ENCODE measurements at places on chromosomes 7 and 10.

GRCh38 chr10:101027106-101027720 is 3.7 kb downstream of the PDZD7 start:
- no peak overlapping the region for H3K4me3 ChIP-seq
- H3K27me3 ChIP-seq: no peaks in the 10 kb centered on the region
- peaks cover 51% of the 10 kb centered on the region for H3K4me1 ChIP-seq

GRCh38 chr10:72852508-72852907 is 41.0 kb upstream of the OIT3 start:
- DNase-seq: no peak
- no peak overlapping the region for H3K4me3 ChIP-seq
- H3K4me1 ChIP-seq: peaks cover 10% of the 10 kb centered on the region
- H3K27ac ChIP-seq: no peak overlapping the region
- no peaks in the 10 kb centered on the region for H3K36me3 ChIP-seq
- H3K27me3 ChIP-seq: no peaks in the 10 kb centered on the region

- H3K4me3 ChIP-seq: no peak overlapping the region
- H3K27ac ChIP-seq: no peak overlapping the region
- no peaks in the 10 kb centered on the region for H3K36me3 ChIP-seq
Measured at GRCh38 chr7:73919694-73920375, 58.9 kb downstream of the TMEM270 start.

DNA sequence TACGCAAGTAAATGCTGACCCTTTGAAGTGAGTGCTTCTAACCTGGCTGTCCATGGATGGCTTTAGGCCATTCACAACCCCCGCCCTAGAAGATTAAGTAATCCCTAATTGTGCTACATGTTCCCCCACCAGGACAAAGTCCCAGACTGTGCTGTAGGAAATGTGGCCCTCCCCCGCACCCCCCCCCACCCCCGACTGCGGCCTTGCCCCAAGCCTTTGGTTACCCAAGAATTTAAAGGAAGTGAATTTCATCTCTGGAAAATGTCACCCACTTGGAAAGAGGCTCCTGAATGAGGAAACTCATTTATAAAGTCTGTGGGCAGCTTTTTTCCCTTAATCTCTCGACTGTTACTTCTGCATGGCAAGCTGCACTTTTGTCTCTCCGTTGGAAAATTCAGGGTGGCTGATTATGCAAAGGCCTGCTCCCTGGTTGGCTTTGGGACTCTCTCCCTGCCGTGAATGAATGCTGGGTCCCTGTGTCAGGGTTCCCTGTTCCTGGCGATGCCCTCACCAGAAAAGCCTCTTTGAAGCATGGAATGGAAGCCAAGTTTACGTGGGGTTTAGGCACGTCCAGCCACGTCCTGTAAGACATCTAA is 31.4 kb upstream of the AQP1 start:
- H3K4me1 ChIP-seq: no peaks in the 10 kb centered on the region
- H3K27me3 ChIP-seq: no peaks in the 10 kb centered on the region
- no peak overlapping the region for H3K4me3 ChIP-seq
- no peak overlapping the region for H3K27ac ChIP-seq
- H3K36me3 ChIP-seq: no peaks in the 10 kb centered on the region

DNA sequence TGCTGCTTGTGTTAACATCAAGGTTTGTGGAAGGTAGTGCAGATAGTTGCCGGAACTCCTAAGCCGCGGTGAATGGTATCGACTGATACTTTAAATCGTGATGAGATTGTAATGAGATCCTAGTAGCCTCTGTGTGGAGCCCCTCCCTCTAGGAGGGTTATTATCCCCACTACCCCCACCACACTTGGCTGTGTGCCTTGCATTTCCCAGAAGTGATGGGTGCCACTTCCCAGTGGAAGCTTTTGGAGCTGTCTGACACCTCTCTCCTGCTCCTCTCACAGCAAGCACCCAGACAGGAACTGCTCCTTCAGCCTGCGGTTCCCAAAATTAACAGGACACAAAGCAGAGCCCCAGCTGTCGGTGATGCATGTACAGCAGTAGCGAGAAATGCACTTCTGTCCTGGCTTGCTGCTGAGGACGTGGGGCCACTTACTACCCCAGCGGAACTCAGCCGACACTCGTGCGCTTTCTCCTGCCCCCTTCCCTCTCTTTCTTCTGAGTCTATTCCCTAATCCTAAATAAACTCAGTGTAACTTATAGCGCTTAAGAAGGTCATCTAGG is 52.5 kb downstream of the PRKAG2 start:
- H3K27ac ChIP-seq: no peak overlapping the region
- no peak overlapping the region for H3K4me3 ChIP-seq

DNA sequence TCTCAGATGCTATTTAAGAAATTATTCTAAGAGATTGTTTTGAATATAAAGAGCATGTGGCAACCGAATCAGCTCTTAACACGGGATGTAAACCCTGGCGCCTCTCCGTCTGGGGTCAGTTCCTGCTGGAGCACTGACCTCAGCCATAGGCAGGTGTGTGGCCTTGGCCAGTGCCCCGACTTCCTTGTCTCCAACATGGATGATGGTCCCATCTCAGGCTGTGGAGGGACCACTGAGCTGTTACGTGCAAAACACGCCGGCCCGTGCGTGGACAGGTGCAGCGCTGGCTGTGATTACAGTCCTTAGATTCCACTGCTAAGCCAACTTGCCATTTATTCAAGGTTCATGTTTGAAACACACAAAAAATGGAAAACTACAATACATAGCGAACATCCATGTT is 59.9 kb downstream of the C10orf143 start:
- H3K36me3 ChIP-seq: no peaks in the 10 kb centered on the region
- H3K27ac ChIP-seq: no peak overlapping the region
- H3K4me3 ChIP-seq: no peak overlapping the region

GRCh38 chr7:121024611-121025010 is 36.1 kb downstream of the CPED1 start:
- no peak overlapping the region for H3K4me3 ChIP-seq
- peaks cover 61% of the 10 kb centered on the region for H3K4me1 ChIP-seq
- H3K27ac ChIP-seq: no peak overlapping the region

GRCh38 chr7:4809666-4810065 is 34.2 kb downstream of the AP5Z1 start:
- no peaks in the 10 kb centered on the region for H3K4me1 ChIP-seq
- peaks cover 44% of the 10 kb centered on the region for H3K27me3 ChIP-seq
- H3K4me3 ChIP-seq: peak overlapping the region; percentile 20
- no peaks in the 10 kb centered on the region for H3K36me3 ChIP-seq

DNA sequence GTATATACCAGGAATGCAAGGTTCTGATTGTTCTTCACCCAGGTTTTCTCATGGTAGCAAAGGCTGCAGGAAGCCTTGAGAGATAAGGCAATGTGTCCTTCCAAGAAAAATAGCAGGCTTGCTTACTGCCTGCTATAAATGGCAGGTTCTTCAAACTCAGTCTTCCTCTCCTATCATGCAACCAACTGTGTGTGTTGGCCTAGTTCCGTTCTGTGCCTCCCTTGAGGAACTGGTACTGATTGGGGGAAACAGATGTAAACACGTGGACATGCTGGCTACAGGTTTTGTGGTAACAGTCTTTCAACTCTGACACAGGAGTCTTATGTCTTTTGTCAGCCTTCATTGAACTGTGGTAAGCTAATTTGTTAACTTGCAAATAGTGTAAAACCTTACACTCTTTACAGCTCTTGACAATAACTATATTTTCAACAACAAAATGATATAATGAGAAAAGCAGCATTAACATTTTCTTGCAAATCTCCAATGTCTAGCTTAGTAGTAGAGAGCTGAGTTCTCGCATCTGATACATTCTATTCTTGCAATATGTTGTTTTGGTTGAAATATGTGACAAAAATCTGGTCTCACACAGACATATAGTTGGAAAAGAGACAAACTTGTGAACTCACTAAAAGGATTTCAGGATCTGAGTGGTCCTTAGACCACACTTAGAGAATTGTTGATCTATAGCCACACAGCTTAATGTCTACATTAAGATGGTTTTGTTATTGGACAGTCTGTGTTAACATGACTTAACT is 54.7 kb upstream of the LSM8 start:
- H3K4me1 ChIP-seq: no peaks in the 10 kb centered on the region
- no peaks in the 10 kb centered on the region for H3K27me3 ChIP-seq
- DNase-seq: no peak
- H3K27ac ChIP-seq: no peak overlapping the region

DNA sequence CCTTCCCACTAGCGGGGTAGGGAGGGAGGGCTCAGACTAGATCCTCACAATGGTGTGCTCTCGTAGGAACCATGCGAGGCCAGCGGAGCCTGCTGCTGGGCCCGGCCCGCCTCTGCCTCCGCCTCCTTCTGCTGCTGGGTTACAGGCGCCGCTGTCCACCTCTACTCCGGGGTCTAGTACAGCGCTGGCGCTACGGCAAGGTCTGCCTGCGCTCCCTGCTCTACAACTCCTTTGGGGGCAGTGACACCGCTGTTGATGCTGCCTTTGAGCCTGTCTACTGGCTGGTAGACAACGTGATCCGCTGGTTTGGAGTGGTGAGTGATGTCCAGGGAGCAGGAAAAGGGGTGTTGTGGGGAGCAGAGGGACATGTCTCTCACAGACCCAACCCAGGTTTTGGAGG is 5.6 kb downstream of the ZDHHC16 start:
- DNase-seq: no peak
- no peak overlapping the region for H3K27ac ChIP-seq
- H3K4me3 ChIP-seq: no peak overlapping the region
- no peaks in the 10 kb centered on the region for H3K27me3 ChIP-seq
- peaks cover 64% of the 10 kb centered on the region for H3K36me3 ChIP-seq
- H3K4me1 ChIP-seq: peaks cover 6% of the 10 kb centered on the region

DNA sequence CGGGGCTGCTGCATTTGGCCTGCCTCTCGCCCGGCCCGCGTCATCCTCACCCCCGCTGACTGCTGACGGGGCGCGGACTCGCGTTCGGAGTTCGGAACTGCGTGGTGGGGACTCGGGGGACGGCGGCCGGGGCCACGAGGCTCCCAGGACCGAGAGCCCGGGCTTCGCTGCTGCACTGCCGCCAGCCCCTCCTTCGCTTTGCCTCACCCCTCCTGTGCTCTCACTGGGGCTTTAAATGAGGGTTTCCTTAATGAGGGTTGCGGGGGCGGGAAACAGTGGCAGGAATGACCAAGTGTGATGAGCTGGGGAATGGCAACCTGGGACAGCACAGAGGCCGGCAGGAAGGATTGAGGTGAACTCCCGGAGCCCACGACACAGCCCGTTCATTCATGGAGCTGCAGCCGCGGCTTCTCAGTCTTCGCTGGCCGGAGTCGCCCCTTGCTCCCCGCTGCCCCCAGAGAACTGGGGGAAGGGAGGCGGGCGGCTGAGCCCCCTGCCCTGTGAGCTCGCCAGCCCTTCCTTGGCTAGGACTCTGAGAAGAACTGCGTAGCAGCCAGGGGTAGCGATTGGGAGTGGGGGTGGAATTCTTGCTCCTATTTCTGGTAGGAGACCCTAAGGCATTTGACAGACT is 1.5 kb upstream of the LRRC4 start:
- peaks cover 3% of the 10 kb centered on the region for H3K36me3 ChIP-seq
- peak overlapping the region; percentile 8 for H3K4me3 ChIP-seq
- no peak overlapping the region for H3K27ac ChIP-seq
- H3K4me1 ChIP-seq: peaks cover 35% of the 10 kb centered on the region
- DNase-seq: no peak
- H3K27me3 ChIP-seq: peaks cover 5% of the 10 kb centered on the region

DNA sequence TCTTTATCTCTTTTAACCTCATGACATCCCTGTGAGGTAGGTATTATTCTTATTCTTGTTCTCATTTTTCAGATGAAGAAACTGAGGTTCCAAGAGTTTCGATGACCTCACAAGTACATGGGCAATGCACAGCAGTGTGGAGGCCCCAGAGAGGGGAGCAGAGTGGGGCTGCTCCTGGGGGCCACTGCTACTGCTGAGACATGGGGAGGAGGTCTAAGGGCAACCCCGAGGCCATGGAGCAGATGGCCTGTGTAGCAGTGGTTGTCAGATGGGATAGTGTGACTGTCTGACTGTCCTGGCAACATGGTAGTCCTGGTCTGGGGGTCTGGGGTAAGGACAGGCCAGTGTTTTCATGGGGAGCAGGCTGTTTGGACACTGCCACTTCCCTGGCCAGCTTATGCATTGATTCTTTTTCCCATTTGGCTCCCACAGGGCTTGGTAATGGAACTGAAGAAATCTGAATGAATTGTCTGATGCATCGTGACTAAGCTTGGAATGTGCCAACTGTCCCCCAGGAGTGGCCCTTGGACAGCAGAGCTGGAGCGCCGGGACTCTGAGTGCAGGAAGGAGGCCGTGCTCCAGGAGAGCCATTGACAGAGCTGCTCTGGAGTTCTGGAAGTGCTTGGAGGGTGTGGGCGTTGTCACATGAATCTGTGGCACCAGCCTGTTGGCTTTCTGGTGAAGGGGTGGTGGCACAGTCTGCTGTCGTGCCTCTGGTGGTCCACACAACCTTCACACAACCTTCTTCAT is 40.9 kb downstream of the ADRA2A start:
- no peaks in the 10 kb centered on the region for H3K4me1 ChIP-seq
- H3K36me3 ChIP-seq: no peaks in the 10 kb centered on the region
- no peaks in the 10 kb centered on the region for H3K27me3 ChIP-seq

DNA sequence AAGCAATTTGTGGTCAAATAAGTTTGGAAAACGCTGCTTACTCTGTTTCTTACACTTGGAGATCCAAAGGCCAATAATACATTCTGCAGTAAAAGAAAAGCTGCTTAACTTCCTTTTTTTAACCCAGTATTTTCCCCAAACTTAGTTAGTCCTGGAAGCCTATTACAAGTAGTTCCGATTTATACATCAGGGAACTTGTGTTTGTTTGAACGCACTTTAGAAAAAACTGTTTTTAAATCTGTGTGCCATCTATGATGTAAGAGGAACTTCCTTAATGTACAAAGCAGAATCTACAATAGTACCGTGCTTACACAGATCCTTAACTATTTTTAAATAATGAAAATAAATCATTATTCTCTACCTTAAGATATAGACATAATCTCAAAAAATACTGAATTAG is 23.0 kb downstream of the SFR1 start:
- H3K36me3 ChIP-seq: no peaks in the 10 kb centered on the region
- peak; percentile 34 for DNase-seq
- H3K4me1 ChIP-seq: peaks cover 3% of the 10 kb centered on the region
- H3K27me3 ChIP-seq: no peaks in the 10 kb centered on the region
- H3K27ac ChIP-seq: no peak overlapping the region

DNA sequence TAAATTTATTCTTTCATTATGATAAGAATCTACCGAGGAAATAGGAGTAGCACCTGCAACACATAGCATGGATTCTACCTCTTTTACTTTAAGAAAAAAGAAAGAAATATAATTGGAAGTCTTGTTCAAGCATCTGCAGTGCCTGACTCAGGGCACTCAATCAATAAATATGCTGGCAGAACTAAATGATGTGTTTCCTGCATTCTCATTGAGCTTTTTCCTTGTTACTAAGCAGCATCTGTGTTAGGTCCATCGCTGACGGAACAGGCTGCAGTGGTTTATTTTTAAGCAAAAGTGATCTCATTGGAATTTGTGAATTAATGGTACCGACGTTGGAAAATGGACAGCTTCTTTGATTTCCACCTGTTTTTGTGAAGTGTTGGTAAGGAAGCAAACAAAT is 417.5 kb downstream of the DPP6 start:
- H3K27ac ChIP-seq: no peak overlapping the region
- H3K36me3 ChIP-seq: no peaks in the 10 kb centered on the region
- no peak overlapping the region for H3K4me3 ChIP-seq
- DNase-seq: no peak

Measured in CD14-positive monocyte (primary cell).